ENCODE measurements at places on chromosomes 2 and 18.

- no peak for DNase-seq
Measured at GRCh38 chr2:213243189-213244044, 40.8 kb upstream of the SPAG16 start.

- no peak for DNase-seq
Measured at GRCh38 chr18:70331456-70332097, 42.7 kb downstream of the SOCS6 start.

GRCh38 chr2:156601855-156602551 lies 165.8 kb downstream of the GPD2 start:
- no peak for DNase-seq

- DNase-seq = no peak
Measured at GRCh38 chr2:71347517-71347916, 15.9 kb downstream of the ZNF638 start.

DNA sequence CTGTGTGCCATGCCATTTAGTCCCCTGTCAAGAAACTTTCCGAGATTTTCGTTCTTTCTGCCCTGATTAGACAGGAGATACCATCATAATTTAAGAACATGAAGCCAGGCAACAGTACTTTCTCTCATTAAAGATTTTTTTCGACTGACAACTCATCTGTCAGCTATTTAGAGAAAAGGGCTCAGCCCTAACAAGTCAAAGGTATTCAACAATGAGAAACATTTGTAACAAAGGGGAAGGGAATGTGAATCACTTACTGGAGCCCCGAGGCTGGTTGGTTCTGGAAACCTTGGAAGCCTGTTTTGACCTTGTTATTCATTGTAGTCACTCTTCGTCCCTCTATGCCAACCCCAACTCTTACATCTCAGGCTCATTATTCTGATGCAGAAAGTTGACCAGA lies 199.4 kb downstream of the SPP2 start:
- no peak for DNase-seq

- DNase-seq = no peak
Measured at GRCh38 chr18:46868169-46868921, 49.0 kb downstream of the PIAS2 start.

DNA sequence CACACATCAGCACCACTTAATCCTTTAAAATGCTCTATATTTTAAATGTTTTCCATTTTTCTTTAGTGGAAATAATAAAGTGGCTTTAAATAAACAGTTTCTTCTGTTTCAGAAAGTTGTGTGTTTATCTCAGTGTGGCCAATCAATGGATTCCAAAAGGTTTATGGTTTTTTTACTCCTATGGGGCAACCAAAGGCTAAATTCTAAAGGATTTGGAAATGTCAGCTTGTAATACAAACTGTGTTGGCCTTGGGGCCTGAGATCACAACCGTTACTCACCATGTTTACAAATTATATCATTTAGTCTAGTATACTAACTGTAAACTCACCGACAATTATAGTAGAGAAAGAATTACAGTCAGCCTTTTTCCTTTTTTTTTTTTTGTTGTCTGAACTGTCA lies 827.2 kb downstream of the EPHA4 start:
- DNase-seq = no peak

DNA sequence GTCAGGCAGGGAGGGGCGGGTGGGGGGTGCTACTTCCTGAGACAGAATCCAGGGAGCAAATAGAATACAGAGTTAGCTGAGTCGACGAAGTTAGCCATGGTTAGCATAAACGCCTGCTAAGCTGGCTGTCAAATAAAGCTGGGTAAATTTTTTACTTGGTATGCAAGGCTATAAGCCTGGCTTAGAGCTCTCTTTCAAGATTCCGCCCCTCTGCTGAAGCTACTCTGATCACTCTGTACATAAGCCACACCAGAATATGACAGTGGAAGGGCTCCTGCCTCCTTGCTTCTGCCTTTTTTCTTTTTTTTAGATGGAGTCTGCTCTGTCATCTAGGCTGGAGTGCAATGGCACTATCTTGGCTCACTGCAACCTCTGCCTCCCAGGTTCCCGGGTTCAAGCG lies 58.3 kb downstream of the CYRIA start:
- DNase-seq = no peak

GRCh38 chr2:232238108-232238507 lies 140.4 kb upstream of the ALPP start:
- DNase-seq = no peak

- DNase-seq = no peak
Measured at GRCh38 chr2:44325897-44326296, 35.4 kb downstream of the PREPL start.

Measured in activated T-cell treated with anti-CD3 and anti-CD28 coated beads for 24 hours (primary cell).